ENCODE measurements at places on chromosomes 3 and 15.

DNA sequence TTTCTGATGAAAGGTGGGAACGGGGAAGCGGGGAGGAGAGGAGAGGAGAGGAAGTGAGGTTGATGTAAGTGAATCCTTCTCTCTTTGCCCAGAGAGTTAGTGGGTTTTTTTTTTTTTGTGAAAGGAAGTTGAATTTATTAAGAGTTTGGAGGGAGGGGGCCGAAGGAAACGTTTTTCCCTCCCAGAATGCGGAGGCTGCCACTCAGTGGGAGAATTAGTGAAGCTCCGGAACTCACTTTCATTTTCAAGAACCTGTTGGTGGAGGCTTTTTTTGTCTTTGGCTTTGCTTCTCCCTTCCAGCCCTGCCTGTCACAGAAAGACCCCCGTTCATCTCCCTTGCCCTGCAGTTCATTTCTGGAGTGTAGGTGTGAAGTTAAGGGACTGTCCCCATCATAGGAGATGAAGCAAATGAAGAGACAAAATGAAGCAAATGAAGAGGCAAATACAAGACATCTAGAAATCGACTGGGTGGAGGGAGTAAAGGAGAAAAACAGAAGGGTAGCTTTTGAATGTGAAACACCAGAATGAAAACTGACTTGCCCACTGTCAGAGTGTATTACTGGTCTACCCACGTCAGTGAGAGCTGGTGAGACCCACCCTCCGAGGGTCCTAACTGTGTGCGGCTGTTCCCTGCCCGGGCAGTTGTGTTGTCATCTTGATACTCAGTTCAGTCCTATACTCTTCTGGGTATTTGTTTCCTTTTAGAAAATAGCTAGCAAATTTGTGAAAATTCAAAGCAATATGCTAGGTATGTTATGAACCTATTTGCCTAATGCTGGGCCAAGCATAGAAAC is 91.5 kb downstream of the ITPR1 start:
- no peak for DNase-seq

GRCh38 chr3:12456441-12456840 is 27.8 kb upstream of the TSEN2 start:
- no peak for DNase-seq

DNA sequence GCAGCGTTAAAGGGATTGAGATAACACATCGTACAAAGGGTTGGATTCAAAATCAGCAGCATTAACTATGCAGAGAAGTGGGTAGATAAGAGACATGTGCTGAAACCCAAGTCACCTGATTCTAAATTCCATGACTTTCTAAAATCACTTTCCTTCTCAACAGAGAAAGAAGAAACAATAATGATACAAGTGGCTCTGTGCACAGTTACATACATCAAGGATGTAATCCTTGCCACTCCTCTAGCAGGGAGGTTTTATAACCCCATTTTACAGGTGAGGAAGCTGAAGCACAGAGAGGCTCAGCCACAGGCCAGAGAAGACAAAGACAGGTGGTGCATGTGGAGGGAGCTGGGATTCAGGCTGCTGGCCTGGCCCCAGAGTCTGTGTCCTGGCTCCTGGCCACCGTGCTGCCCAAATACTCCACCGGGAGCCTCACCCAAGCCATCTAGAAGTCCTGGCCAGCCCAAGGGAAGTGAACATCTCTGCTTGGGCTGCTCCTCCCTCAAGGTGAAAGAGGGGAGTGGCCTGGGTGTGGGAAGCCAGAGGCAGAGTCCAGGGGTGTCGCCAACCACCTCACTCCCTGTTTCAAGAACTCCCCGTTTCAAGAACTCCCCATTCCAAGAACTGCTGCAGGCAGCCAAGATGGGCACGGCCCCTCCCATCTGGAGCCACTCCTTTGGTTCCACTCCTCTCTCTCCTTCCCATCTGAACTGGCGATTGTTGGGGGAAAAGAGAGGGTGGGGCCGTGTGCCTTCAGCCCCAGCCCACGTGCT is 147.1 kb downstream of the NUP210 start:
- no peak for DNase-seq

DNA sequence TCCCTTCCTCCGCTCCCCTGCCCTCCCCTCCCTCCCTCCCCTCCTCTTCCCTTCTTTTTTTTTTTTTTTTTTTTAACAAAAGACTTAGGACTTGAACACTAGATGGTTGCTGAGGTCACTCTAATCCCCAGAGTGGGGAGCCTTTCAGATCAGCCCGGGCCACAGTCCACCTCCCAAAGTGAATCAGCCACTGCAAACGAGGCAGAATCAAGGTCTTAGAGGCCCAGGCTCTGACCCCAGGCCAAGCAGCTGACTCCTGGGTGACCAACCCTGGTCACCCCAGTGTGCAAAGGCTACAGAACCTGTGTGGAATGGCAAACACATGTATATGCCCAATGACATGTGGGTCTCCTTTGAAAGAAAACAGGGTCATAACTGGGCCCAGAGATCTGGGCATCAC is 18.3 kb upstream of the EHD4 start:
- DNase-seq: no peak

DNA sequence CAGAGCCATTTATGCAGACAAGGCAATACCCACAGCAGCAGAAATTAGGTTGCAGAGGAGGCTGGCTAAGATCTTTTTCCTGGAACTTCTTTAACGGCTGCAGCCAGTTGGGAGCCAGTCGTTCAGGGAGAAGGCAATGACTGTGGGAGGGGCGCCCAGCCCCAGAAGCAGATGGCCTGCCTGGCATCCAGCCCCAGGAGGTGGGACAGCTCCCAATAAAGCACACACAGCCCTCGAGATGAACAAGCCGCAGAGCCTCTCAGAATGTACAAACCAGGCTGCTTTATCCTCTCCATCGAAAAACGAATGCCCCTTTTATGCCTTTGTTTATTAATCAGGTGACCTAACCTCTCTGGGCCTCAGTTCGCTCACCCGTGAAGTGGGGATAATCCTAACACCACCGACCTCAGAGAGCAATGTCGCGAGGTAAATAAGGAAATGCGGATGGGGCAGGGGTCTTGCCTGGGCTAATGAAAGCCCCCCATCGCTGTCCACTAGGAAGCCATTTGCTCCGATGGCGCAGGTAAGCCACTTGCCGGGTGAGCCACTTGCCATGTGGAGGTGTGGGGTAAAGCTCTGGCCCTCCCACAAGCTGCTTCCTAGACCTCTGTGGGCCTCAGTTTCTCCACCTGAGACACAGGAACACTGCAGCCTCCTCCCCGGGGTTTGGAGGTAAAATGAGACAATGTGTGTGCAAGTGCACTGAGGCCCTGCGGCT is 35.8 kb downstream of the MGLL start:
- no peak for DNase-seq

DNA sequence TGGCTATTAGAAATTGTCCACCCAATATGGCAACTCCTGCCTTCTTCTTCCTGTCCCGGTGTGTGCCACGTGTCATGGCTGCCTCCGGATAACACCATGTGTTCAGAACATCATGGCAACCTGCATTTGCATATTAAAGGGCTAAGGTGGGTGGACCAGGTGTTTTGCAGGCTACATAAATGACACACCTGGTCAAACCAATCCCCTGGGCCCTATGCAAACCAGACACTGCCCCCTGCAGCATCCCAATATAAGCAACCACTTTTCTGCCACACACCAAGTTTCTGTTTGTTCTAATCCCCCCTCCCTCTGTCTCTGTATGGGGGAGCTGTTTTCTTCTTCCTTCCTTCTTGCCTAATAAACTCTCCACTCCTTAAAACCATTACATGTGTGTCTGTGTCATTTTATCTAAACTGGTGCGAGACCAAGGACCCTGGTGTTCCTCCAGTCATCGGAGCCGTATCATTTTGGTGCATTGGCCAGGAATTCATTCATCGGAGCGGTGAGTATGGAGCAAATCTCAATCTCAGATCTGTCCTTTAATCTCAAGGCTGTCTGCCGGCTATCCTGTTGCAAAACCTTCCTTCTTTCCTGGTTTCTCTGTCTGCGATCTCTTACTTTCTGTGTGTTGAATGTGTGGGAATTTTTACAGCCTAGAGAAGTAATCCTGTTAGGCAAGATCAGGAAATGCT is 44.5 kb downstream of the NCEH1 start:
- DNase-seq: no peak

GRCh38 chr3:85427467-85427866 is 468.7 kb downstream of the CADM2 start:
- no peak for DNase-seq
